ENCODE measurements at places on chromosomes 12 and 14. TPM values are rescaled to one million over a fixed set of nuclear protein-coding genes. Genes with fewer than 3 reads are reported as not detected.

The SCYL2 gene
- 91.1 TPM for total RNA-seq

The UBE3B gene
- total RNA-seq = 44.6 TPM

The IAPP gene
- not detected for total RNA-seq

The TMEM253 gene
- 48.3 TPM for total RNA-seq

The HPD gene
- total RNA-seq = 0.27 TPM

The CIDEB gene
- 7.7 TPM for total RNA-seq

The RAPGEF3 gene
- total RNA-seq = 10.1 TPM

The ADAM20 gene
- total RNA-seq = 0.35 TPM

The GZMB gene
- 3.0 TPM for total RNA-seq

The KRT2 gene
- total RNA-seq = not detected

The CINP gene
- 43.2 TPM for total RNA-seq

The ARG2 gene
- total RNA-seq = 4.7 TPM

The KLRG1 gene
- 1.0 TPM for total RNA-seq

The POTEG gene
- not detected for total RNA-seq

The SLC25A47 gene
- total RNA-seq = not detected

The ITPR2 gene
- 15.9 TPM for total RNA-seq

The MUCL1 gene
- total RNA-seq = not detected

The STYK1 gene
- total RNA-seq = 53.3 TPM

The GZMH gene
- total RNA-seq = 0.59 TPM

The SLCO1B1 gene
- total RNA-seq = not detected

The EXOC3L4 gene
- 11.3 TPM for total RNA-seq

The TOMM20L gene
- total RNA-seq = not detected

The MORN3 gene
- total RNA-seq = not detected

The PARPBP gene
- total RNA-seq = 9.0 TPM

The TMTC1 gene
- total RNA-seq = 6.3 TPM

The GALNT6 gene
- 24.7 TPM for total RNA-seq

The BATF gene
- total RNA-seq = 1.3 TPM

The SAV1 gene
- total RNA-seq = 21.8 TPM

The MIP gene
- not detected for total RNA-seq

The ANO4 gene
- 0.19 TPM for total RNA-seq

The SOS2 gene
- 20.3 TPM for total RNA-seq

The PPP1R1A gene
- total RNA-seq = not detected

The OR4E2 gene
- not detected for total RNA-seq

The TMEM179 gene
- total RNA-seq = not detected

The PTPRB gene
- total RNA-seq = 17.3 TPM

The ISCA2 gene
- 42.0 TPM for total RNA-seq

The PRPF39 gene
- total RNA-seq = 22.3 TPM

The POTEM gene
- not detected for total RNA-seq

The KLHDC1 gene
- 0.94 TPM for total RNA-seq

The SLC6A12 gene
- total RNA-seq = 2.5 TPM

The SLC5A8 gene
- total RNA-seq = 0.35 TPM

The RNASE1 gene
- total RNA-seq = 244 TPM

The PTCSC3 gene
- total RNA-seq = not detected

The OR4K13 gene
- total RNA-seq = not detected

The ETFBKMT gene
- total RNA-seq = 3.7 TPM

The NANOG gene
- 0.40 TPM for total RNA-seq

The GPR132 gene
- total RNA-seq = 1.0 TPM

The CRIP1 gene
- 220 TPM for total RNA-seq

The CYP46A1 gene
- 0.05 TPM for total RNA-seq

The INHBC gene
- total RNA-seq = not detected

The PARP11 gene
- total RNA-seq = 5.8 TPM

The KRT79 gene
- total RNA-seq = not detected

The TCL1B gene
- not detected for total RNA-seq

The RPL10L gene
- 2.5 TPM for total RNA-seq

The GALNT4 gene
- total RNA-seq = 54.4 TPM

The NGB gene
- total RNA-seq = not detected

The CLEC4D gene
- total RNA-seq = 0.16 TPM
